ENCODE measurements at places on chromosomes 12 and 14.

GRCh38 chr12:92049403-92049802 lies 96.2 kb downstream of the BTG1 start:
- DNase-seq, result no peak

DNA sequence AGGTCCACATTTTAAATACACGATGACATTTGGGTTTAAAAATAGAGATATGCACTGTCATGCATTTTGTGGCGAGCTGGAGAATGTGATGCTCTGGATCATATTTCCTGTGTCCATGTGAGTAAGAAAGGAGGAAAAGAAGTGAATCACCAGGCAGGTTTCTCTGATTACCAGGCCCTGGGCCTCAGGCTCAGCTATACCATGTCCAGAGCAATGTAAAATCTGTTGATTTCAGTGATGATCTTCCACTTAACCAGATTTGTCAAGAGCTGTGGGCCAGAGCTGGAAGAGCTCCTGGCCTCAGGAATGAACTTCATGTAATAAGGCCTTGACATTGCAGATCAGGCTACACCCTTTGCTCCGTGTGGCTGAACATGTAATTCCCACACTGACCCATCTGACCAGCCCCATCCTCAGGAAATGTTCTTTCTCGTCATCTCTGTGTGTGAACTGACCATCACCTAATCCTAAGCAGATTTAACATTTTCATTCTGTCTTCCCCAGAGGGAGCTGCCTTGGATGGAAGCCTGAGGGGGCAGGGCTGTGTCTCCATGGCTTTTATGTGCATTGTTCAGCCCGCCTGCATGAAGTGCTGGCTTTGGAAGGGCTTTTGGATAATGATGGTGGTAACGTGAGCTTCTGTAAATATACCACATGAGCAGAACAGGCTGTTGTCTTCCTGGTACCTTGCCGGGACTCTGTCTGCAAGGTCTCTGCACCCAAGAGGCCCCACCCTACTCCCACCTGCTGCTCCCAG lies 54.5 kb downstream of the CRACR2A start:
- DNase-seq, result no peak

DNA sequence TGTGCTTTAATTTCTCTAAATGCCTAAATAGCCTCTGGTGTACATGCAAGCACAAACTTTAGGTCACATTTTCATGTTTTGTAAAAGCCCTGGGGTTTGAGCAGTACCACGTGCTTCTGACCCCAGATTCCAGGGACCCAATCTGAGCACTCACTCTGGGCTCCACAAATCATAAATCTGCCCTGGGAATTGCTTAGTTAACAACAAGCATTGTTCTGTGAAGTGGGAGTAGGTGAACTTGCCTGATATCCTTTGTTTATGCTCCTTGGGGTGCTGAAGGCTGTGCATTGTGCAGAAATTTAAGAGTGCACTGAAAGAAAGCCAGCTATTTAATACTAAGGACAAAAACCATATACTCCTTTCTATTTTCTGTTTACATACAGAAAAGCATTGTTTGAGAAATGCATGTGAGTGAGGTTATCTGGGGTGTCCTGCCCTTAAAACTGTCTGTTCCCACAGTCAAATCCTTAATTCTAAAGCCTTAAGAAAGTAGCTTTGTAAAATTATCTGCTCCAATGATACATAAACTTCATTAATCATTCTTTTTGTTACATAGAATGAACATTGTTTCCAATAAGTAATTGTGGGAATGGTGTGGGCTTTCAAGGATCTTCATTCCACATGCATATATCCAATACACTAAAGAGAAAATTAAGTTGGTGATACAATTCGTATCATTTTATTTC lies 258.6 kb upstream of the NPAS3 start:
- no peak for DNase-seq

DNA sequence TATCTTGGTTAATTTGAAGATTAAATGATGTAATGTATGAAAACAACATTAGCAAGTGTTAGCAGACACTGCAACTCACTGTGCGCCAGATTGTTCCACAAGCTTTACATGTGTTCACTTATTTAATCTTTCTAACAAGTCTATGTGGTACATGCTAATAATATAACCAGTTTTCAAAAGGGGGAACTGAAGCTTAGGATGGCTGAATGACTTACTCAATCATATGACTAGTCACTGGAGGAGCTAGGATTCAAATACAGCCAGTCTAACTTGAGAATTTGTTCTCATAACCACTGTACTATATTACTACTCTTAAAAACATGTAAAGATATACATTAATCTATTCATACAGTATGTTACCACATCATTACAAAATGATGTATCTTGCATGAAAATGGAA lies 60.5 kb upstream of the LRIG3 start:
- DNase-seq, result no peak

DNA sequence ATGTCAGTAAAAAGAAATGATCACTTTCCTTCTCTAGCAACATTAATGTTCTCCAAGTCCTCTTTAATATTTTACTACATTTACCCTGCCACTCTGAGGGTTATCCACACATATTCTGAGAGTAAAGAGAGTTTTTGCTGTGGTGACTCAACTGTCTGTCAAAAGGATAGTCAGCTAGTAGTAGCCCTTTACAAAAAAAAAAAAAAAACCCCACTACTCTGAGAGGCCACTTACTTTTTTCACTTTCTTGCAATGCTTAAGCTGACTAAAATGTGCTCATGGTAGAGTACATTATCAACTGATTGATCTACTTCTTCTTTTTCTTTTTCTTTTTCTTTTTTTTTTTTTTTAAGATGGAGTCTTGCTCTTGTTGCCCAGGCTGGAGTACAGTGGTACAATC lies 27.6 kb upstream of the PPM1A start:
- no peak for DNase-seq
